ENCODE measurements at places on chromosomes 1 and 21.

DNA sequence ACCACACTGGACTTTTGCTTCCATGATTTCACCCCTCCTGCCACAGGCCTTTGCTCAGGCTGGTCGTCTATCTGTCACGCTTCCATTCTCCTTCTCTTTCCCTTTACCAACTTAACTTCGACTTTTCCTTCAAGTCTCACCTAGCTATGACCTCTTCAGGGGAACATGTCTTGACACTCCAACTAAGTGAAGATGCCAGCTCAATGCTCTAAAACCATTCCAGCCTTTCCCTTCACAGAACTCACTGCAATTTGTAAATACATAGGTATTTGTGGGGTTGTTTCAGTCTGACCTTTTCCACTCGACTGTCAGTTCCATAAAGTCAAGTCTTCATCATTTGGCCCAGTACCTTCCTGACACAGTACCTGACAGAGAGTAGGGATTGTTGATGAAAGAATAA lies 358.6 kb upstream of the CAMK1G start:
- no peak for DNase-seq

DNA sequence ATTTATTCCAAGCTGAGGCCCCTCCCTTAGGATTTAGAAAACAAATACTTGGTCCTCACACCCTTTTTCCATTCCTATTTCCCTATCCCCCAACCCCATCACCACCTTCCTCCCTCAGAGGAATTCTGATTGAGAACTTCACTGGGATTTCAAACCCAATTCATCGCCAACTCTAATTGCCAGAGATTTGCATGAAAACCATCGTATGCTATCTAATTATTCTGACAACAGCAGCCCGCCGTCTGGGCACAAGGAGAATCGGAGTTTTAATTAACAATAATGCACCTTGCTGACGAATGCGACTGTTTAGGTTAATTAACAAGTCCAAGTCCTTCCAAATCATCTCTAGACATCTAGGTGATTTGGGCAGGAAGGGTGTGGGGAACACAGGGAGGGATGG lies 4.4 kb downstream of the ACKR1 start:
- no peak for DNase-seq

- DNase-seq, result no peak
Observed at GRCh38 chr1:179550746-179551682, 24.7 kb downstream of the NPHS2 start.

DNA sequence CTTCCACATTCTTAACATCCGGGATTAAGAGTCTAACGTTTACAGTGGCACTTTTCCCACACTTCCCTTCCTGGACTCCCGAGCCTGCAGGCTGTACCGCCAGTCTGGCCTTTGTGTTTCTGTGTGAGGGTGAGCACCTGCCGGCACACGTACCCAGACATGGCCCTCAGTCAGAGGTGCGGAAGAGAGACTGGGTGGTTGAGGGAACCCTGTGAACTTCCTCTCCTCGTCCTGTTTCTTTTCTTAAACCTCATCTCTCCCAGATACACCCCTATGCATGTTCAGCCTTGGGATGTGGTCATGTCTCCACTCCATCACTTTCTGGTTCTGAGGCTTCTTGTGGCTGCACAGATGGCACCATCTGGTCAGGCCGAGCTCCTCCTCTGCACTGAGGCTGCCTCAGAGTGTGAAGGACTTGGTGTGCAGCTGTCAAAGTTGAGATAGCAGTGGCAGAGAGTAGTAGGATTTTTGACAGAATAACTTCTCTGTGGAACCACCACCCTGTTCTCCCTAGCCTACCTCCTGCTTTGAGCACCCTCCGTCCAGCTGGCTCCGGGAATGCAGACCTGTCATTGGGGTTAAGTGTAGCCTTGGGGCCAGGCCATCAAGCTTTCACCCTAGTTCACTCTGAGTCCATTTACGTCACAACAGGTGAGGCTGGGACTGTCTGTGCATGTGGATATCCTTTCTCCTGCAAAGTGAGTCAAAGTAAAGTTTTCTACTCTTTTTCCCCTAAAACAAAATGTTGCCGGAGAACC lies 31.4 kb downstream of the VASH2 start:
- no peak for DNase-seq

DNA sequence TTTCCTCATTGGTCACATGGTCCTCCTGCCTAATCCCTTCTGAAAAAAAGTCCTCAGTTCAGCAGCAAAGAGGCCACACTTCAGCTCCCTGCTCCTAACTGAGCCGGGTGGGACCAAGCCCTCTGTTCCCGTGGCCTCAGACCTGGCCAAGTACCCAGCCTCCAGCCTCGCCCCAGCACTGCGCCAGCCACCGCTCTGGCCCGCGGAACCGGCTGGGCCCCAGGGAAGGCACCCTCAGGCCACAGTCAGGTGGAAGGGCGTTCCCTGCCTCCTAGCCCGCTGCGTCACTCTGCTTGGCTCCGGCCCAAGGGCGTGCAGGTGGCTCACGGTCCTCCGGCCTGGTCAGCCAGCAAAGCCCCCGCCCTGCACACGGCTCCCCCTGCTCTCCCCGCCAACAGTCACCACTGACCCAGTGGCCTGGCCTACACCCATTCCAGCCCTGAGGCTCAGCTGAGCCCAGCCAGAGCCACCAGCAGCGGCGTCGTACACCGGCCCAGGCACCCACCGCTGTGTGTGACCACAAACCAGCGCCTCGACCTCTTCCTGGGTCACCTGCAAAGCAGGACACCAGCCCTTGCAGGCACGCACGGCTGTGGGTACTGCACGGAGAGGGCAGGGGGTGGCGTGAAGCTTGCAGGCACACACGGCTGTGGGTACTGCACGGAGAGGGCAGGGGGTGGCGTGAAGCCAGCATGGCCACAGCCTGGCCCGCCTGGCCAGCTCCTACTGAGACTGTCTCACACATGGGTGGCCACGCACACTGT lies 19.4 kb downstream of the NADK start:
- DNase-seq, result no peak

GRCh38 chr21:34944015-34944755 lies 104.9 kb downstream of the RUNX1 start:
- DNase-seq, result no peak

DNA sequence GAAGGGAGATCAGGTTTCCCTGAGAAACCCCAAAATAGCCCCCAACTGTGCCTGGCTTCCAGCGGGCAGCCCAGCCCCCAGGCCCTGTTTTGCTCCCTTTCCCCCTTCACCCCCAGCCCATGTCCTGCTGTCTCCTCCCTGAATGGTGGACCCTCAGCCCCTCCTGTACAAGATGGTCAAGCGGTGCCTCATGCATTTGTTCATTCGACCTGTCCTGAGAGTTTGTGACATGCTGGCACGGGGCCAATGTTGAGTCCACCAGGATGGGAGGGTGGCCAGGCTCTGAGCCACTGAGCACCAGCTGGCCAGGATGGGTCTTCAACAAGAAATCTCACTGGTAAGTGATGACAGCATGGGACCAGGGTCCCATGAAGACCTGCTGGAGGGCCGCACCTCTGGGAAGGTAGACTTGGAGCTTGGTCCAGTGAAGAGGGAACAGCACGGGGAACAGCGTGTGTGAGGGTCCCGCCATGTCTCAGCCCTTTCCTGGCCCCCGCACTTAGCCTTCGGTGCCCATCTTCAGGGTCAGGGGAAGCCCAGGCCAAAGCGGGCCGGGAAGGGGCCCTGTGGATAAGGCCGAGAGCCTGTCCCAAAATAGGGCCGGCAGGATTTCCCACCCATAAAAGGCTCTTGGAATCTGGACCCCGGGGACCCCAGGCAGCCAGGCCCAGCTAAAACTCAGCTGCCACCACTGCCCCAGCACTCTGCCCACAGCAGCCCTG lies at the start of gene CALML6:
CALML6 (plus strand) TSS at position 290 of the 722 bp plus-strand sequence; CDS start at position 311, 21 bp downstream.
- no peak for DNase-seq

DNA sequence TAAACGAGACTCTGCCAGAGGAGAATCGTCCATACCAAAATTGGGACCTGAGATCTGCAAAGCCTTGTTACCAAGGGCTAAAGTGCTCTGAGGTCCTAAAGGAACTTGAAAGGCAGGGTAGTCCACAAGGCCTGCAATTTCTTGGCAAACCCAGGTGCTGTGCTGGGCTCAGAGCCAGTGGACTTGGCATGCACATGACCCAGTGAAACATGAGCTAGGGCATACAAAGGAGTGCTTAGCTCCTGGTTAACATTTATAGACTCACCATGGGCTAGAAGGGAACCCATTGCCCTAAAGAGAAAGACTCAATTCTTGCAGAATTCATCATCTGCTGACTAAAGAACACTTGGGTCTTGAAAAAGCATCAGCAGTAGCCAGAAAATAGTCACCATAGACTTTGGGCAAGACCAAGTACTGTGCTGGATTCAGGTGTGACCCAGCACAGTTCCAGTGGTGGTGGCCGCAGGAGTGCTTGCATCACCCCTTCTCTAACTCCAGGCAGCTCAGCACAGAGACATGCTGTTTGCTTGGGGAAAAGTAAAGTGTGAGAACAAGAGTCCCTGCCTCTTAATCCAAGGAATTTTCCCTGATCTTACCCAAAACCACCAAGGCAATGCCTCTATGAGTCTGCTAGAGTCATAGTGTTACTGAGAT lies 1069.4 kb upstream of the ADGRL2 start:
- DNase-seq, result no peak

All from activated T-helper 1 cell treated with anti-CD3 and anti-CD28 coated beads, Interleukin-2, amount 50 U/mL, for 16 hours (primary cell).